ENCODE measurements at places on chromosomes 1 and 21. TPM values are rescaled to one million over a fixed set of nuclear protein-coding genes. Genes with fewer than 3 reads are reported as not detected.

HHAT gene
- 0.64 TPM for total RNA-seq

CLDN17 gene
- total RNA-seq: not detected

TEDDM1 gene
- not detected for total RNA-seq

PTPRC gene
- 556 TPM for total RNA-seq

ITLN2 gene
- not detected for total RNA-seq

VWA5B1 gene
- not detected for total RNA-seq

TAS1R1 gene
- total RNA-seq: not detected

AMY1B gene
- not detected for total RNA-seq

GSTM4 gene
- total RNA-seq: 5.7 TPM

GBP7 gene
- total RNA-seq: 0.28 TPM

DNA sequence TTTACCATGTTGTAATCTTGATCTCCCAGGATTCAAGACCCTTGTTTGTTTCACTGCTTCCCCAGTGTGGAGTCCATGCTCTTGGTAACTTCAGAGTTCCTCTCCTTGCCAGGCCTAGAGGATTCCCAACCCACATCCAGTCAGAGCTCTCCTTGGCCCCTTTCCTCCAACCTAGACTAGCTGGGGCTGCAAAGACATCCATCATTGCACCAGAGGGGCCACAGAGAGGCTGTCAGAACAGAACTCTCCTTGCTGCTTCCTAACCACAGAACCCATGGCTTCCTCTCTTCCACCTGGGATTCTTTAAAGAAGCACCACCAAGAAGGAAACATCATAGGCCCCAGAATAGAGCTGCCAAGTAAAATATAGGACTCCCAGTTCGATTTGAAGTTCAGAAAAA lies 81.0 kb downstream of the HMGB4 start:
- H3K27me3 ChIP-seq: no peaks in the 10 kb centered on the region
- H3K36me3 ChIP-seq: no peaks in the 10 kb centered on the region
- no peak overlapping the region for H3K4me3 ChIP-seq
- no peak overlapping the region for H3K27ac ChIP-seq
- no peak for DNase-seq
- H3K4me1 ChIP-seq: no peaks in the 10 kb centered on the region

DNA sequence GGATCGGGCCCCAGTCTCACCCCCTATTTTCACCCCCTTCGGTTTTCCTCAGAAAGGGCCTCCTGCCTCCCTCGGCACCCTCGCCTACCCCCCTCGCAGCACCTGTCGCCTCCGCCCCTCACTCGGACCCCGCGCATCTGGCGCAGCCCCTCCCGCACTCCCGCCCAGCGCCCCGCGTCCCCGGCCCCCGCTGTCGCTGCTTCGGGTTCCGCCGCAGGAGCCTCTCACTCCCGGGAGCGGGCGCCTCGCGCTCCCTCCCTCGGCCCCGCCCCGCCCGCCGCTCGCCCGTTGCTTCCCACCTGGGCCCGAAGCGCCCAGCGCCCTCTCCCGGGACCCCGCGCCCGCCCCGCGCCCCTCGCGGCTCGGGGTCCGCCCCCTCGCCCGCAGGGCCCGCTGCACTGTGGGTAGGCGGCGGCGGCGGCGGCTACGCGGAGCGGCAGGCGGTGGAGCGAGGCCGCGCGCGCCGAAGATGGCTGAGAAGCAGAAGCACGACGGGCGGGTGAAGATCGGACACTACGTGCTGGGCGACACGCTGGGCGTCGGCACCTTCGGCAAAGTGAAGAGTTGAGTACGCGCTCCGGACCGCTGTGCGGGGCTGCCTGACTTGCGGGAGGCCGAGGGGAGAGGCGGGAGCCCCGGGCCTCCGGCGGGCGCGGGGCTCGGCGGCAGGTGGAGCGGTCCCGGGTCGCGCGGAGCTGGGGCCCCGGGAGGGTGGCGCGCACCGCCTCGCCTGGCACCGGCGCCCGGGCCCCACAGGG lies at the start of gene PRKAA2:
Gene PRKAA2, plus strand, starts transcription at position 396 of the 758 bp plus-strand sequence. Its CDS starts 74 bp downstream, at position 470.
- no peak within 1 kb of the TSS for H3K4me3 ChIP-seq
- H3K27ac ChIP-seq: no peak within 1 kb of the TSS
- peaks cover 45% of the 10 kb centered on the region for H3K27me3 ChIP-seq
- H3K36me3 ChIP-seq: peaks cover 3% of the 10 kb centered on the region

- H3K27ac ChIP-seq: no peak overlapping the region
- no peak overlapping the region for H3K4me3 ChIP-seq
- no peak for DNase-seq
Measured at GRCh38 chr1:235023711-235024439, 104.8 kb downstream of the TOMM20 start.

- H3K36me3 ChIP-seq: no peaks in the 10 kb centered on the region
- no peaks in the 10 kb centered on the region for H3K27me3 ChIP-seq
- H3K27ac ChIP-seq: no peak overlapping the region
Measured at GRCh38 chr1:113140588-113141446, 67.8 kb downstream of the LRIG2 start.

DNA sequence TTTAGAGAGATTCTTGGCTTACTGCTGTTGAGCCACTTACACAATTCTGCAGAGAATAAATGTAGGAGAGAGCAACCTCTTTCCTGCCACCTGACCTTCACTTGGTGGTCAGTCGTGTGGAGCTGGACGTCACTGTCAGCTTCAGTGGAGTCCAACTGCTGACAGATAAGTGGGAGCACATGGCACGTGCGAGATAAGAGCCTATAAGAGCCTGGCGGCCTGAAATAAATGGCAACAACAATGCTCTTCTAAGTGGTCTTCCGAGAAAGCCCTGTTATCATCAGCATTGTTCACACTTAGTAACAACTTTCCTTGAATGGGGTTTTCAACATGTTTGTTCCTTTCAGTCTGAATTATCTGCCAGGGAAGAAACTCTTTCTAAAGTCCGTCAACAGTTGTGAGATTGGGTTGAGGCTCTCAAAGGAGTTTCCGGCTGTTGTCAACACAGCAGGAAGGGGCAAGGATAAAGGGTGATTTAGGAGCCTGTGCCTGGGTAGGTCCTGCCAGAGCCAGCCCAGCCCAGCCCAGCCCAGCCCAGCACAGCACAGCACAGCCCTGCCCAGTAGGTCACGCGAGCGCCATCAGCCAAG lies 57.2 kb upstream of the RUNX1 start:
- H3K27me3 ChIP-seq: no peaks in the 10 kb centered on the region
- no peak for DNase-seq
- no peaks in the 10 kb centered on the region for H3K36me3 ChIP-seq
- no peak overlapping the region for H3K4me3 ChIP-seq
- no peaks in the 10 kb centered on the region for H3K4me1 ChIP-seq
- H3K27ac ChIP-seq: no peak overlapping the region

DNA sequence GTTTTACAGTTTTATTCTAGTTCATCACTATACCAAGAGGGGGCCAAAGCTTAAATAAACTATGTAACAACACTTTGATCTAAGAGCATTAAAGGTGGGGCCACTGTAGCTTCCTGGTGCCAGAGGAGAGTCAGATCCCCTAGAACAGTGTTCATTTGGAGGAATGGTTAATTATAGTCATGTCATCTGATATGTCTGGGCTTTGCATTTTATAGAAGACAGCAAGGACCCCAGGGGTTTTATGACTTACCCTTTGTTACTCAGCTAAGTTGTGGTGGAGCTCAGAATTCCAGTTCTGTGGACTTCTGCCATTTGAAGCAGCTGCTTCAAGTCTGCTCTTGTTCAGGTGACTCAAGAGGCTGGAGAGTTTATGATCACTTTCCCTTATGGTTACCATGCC lies 16.7 kb downstream of the KDM4A start:
- H3K27me3 ChIP-seq: no peaks in the 10 kb centered on the region
- no peaks in the 10 kb centered on the region for H3K4me1 ChIP-seq
- DNase-seq: no peak
- H3K4me3 ChIP-seq: no peak overlapping the region
- peaks cover 71% of the 10 kb centered on the region for H3K36me3 ChIP-seq

- no peaks in the 10 kb centered on the region for H3K27me3 ChIP-seq
- no peak for DNase-seq
- no peak overlapping the region for H3K27ac ChIP-seq
- peaks cover 10% of the 10 kb centered on the region for H3K4me1 ChIP-seq
- no peak overlapping the region for H3K4me3 ChIP-seq
Measured at GRCh38 chr1:169133801-169134502, 27.5 kb downstream of the ATP1B1 start.

DNA sequence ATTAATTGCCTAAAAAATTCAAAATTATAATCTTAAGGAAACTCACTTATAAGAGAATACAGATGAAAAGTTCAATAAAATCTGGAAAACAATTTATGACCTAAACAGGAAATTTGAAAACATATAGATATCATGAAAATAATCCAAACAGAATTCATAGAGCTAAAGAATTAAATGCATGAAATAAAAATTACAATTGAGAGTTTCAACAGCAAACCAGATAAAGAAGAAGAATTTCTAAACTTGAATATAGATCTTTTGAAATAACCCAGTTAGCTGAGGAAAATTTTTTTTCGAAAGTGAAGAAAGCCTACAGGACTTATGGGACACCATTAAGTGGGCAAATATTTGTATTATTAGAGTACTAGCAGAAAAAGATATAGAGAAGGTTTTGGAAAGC lies 6.7 kb downstream of the FCRL1 start:
- DNase-seq: no peak
- no peak overlapping the region for H3K4me3 ChIP-seq
- peaks cover 3% of the 10 kb centered on the region for H3K36me3 ChIP-seq
- H3K27ac ChIP-seq: no peak overlapping the region
- no peaks in the 10 kb centered on the region for H3K4me1 ChIP-seq

DNA sequence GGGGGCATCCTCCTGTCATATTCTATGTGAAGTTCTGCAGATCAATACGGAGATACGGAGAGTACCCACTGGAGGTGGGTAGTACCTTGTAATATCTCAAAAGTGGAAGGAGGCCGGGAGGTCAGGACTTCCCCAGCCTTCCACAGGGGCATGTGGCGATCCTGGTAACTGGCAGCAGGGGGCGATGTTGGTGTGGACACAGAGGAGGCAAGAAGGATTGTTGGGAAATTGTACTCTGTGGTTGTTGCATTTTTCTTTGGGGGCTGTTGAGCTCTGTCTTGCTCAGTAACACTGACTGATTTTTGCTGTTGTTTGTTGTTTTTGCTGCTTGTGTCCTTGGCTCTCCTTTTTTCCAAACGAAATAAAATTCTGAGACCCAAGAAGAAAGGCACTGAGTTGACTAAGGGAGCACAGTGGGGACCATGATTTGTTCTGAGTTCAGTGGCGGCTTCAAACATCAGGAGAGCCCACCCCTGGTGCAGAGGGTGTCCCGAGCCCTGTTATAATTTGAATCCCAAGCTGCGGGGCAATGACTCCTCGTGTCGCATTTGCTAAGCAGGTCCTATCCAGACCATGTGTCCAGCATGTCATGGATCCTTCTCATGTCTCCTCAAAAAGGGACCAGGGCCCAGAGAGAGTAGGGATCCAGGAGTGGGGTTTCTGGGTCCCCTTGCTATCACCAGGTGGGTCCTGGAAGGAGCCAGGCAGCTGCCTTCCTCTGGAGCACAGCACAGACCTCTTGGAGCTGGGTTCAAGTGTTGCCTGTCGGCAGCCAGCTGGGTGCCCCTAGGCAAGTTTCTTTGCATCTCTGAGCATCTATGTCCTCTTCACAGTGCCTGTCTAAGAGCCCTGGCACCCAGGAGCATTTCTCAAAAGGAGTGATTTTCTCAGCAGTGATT lies 22.8 kb downstream of the LHX4 start:
- no peak overlapping the region for H3K4me3 ChIP-seq
- H3K27me3 ChIP-seq: no peaks in the 10 kb centered on the region
- H3K27ac ChIP-seq: no peak overlapping the region
- H3K36me3 ChIP-seq: no peaks in the 10 kb centered on the region

GRCh38 chr1:82979593-82980236 lies 1019.2 kb downstream of the TTLL7 start:
- H3K27me3 ChIP-seq: no peaks in the 10 kb centered on the region
- H3K36me3 ChIP-seq: no peaks in the 10 kb centered on the region
- peaks cover 2% of the 10 kb centered on the region for H3K4me1 ChIP-seq
- no peak overlapping the region for H3K4me3 ChIP-seq
- H3K27ac ChIP-seq: no peak overlapping the region
- DNase-seq: no peak

GRCh38 chr1:202589190-202589930 lies 120.9 kb downstream of the SYT2 start:
- H3K27me3 ChIP-seq: no peaks in the 10 kb centered on the region
- H3K4me3 ChIP-seq: no peak overlapping the region
- no peak overlapping the region for H3K27ac ChIP-seq
- no peaks in the 10 kb centered on the region for H3K36me3 ChIP-seq
- H3K4me1 ChIP-seq: peaks cover 20% of the 10 kb centered on the region
- no peak for DNase-seq

- no peaks in the 10 kb centered on the region for H3K4me1 ChIP-seq
- no peak overlapping the region for H3K4me3 ChIP-seq
- no peaks in the 10 kb centered on the region for H3K27me3 ChIP-seq
- DNase-seq: no peak
- H3K36me3 ChIP-seq: peaks cover 8% of the 10 kb centered on the region
- no peak overlapping the region for H3K27ac ChIP-seq
Measured at GRCh38 chr21:33780631-33781030, 135.0 kb downstream of the ATP5PO start.

DNA sequence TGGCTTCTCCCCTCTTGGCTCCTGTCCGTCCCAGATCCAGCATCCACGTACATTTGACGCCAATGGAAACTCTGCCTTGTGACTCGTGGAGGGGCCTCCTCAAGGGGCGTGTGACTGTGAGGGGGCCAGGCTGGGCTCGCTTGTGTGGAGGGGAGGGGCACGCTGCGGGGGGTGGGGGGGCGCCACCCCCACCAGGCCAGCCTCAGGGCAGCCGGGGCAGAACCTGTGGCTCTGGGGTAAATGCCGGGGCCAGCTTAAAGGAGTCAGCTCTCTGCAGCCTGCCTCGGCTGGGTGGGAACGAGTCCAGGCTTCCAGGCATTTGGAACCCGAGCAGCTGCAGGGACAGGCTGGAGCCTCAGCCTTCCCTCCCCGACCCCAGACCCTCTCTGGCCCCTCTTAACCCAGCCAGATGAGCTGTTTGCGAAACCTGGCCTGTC lies 94.1 kb downstream of the SIK1 start:
- H3K36me3 ChIP-seq: peaks cover 5% of the 10 kb centered on the region
- peaks cover 8% of the 10 kb centered on the region for H3K27me3 ChIP-seq
- no peak overlapping the region for H3K27ac ChIP-seq
- H3K4me3 ChIP-seq: no peak overlapping the region

GRCh38 chr1:230280054-230280795 lies 145.9 kb downstream of the PGBD5 start:
- no peak overlapping the region for H3K4me3 ChIP-seq
- peaks cover 15% of the 10 kb centered on the region for H3K4me1 ChIP-seq
- peaks cover 2% of the 10 kb centered on the region for H3K36me3 ChIP-seq

- H3K36me3 ChIP-seq: peaks cover 20% of the 10 kb centered on the region
- H3K4me3 ChIP-seq: no peak overlapping the region
- DNase-seq: no peak
- H3K27me3 ChIP-seq: no peaks in the 10 kb centered on the region
- peaks cover 31% of the 10 kb centered on the region for H3K4me1 ChIP-seq
Measured at GRCh38 chr1:220093361-220094015, 444 bp upstream of the IARS2 start.

GRCh38 chr1:156528231-156528630 lies 27.7 kb upstream of the MEF2D start:
- peaks cover 44% of the 10 kb centered on the region for H3K4me1 ChIP-seq
- peaks cover 26% of the 10 kb centered on the region for H3K36me3 ChIP-seq
- DNase-seq: no peak
- no peaks in the 10 kb centered on the region for H3K27me3 ChIP-seq
- H3K4me3 ChIP-seq: peak overlapping the region; percentile 52
